ENCODE measurements at places on chromosomes 4 and X.
A peak's percentile ranks its signal among the peaks of the same experiment; 100 is the strongest.

GRCh38 chr4:2245057-2245786 lies 3.3 kb upstream of the HAUS3 start:
- DNase-seq, result no peak

DNA sequence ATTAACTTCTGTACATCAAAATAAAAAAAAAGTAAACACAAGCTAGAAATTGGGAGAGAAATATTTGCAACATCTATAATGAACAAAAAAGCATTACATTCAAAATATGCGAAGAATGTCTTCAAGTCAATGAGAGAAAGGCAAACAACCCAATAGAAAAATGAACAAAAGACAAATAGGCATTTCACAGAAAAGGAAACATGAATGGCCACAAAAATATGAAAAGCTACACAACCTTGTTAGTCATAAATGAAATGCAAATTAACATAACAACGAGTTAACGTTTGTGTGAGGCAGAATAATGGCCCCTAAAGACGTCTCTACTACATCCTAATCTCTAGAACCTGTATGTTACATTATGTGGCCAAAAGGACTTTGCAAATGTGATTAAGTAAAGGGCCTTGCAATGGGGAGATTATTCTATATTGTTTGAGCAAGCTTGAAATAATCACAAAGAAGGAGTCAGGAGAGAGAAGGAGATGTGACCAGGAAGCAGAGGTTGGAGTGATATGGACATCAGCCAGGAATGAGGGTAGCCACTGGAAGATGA lies 86.8 kb downstream of the WDFY3 start:
- DNase-seq, result no peak

DNA sequence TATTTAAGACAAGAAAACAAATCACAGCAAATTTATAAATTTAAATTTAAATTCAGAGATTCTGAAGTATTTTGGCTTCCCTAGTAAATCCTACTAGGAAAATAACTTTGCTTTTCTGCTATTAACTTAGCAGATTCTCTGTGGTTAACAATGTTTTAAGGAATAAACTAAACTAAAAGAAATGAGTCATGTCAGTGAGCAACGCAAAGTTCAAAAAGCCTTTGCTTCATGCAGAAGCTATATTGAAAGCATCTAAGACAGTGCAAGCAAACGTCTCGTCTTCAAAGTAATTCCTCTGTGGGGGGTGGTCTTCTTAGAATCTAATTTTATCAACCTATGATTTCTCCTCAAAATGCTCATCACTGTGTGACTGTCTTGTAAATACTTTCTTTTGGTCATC lies 30.1 kb downstream of the GABRB1 start:
- no peak for DNase-seq

DNA sequence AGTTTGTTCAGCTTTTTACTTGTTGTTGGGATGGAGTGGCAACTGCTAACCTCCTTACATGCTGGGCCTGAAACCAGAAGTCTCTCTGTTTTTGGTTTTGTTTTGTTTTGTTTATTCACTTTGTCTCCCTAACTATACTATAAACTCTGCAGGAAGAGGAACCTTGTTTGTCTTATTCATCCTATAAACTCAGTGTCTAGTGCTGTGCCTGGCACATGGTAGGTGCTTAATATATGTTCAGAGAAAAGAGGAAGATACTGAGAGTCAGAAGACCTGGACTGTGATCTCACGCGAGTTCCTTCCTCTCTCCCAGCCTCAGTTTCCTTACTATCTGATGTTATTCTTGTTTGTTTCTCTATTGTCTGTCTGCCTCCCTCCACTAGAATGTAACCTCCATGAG lies 71.3 kb downstream of the PRPS1 start:
- DNase-seq, result no peak

- DNase-seq, result no peak
Observed at GRCh38 chr4:189046642-189047041, 894.0 kb upstream of the FRG1 start.

DNA sequence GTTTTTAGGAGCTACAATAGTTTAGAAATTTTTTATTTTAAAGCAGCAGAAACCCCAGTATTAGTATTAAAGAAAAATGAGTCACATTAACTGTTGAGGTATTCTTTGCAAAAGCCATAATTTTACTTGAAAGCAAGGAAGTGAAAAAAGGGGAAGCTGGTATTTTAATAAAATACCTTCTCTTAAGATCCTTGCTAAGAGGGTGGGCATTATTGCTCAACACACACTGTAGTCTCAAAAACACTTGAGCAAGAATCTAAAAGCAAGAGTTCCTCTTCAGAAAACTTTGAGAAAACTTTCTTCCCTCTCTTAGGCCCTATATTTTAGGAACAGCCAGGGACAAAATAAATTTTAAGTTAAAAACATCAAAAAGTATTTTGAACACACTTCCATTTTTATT lies 259.4 kb upstream of the DIAPH2 start:
- no peak for DNase-seq

DNA sequence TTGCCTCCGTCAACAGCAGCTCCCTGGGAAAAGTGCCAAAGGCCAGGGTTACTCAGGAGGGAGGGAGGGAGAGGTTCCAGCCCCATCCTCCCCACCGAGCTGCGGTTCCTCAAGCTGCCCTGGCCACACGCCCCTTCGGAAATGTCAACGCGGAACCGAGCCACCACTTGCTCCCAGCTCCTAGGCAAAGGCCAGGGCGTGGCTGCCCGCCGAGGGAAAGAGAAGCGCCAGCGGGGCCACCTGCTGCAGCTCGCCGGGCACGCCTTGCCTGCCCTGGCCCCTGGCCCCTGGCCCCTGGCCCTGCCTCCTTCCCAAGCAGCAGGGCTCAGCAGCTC lies 15.3 kb downstream of the SLC6A8 start:
- DNase-seq, result no peak

- no peak for DNase-seq
Observed at GRCh38 chr4:105106426-105106825, 40.2 kb upstream of the TET2 start.

GRCh38 chrX:40173143-40174000 lies 75.6 kb upstream of the BCOR start:
- DNase-seq, result no peak

- DNase-seq, result no peak
Observed at GRCh38 chrX:56987741-56988140, 7.6 kb downstream of the SPIN3 start.

GRCh38 chrX:1093121-1093520 lies 119.3 kb downstream of the CRLF2 start:
- DNase-seq, result peak; percentile 44

DNA sequence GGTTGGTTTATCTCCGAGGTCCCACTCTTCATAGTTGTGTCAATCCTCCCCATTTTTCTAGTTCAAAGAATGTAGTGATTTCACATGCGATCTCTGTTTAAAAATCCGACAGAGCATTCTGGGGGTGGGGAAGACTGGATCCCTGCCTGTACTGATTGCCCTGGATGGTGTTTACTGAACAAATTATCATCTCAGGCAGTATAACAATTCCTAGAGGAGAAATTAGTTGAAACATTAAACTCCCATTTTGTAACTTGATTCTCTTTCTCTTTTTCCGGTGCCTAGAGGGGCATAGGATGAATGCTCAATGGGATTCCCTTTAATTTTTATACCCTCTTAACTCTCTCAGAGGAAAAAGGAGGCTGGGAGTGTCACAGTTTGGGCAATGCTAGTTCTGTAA lies 10.0 kb upstream of the CWH43 start:
- no peak for DNase-seq

- DNase-seq, result no peak
Observed at GRCh38 chrX:41435708-41436107, 11.4 kb upstream of the NYX start.

Data from CD4-positive, alpha-beta T cell treated with Interleukin-17A for 1 hour (primary cell).